Naive B cell (primary cell): ENCODE measurements at places on chromosomes 1 and 21.
A peak's percentile ranks its signal among the peaks of the same experiment; 100 is the strongest.

GRCh38 chr1:16141573-16142336 is 14.1 kb downstream of the EPHA2 start:
- no peak for DNase-seq

DNA sequence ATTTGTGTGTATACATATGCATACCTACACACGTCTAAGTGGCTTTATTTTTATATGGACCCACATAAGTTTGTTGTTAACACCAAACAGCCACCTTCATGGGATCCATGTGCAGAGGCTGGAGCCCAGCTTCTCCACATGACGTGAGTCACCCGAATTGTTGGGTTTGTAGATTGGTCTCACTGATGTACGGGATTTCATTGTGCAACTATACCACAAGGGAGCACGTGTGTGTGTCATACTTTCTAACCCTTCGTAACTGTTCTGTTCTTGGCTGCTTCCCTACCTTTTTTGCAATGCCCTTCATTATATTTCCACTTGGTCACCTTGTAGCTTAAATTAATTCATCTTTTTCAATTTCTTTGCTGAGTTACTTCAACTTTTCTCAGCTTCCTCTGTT is 21.0 kb downstream of the SPRTN start:
- DNase-seq, result no peak

- no peak for DNase-seq
These were observed 14.7 kb downstream of the HSF2BP start for GRCh38 chr21:43644609-43645008.

DNA sequence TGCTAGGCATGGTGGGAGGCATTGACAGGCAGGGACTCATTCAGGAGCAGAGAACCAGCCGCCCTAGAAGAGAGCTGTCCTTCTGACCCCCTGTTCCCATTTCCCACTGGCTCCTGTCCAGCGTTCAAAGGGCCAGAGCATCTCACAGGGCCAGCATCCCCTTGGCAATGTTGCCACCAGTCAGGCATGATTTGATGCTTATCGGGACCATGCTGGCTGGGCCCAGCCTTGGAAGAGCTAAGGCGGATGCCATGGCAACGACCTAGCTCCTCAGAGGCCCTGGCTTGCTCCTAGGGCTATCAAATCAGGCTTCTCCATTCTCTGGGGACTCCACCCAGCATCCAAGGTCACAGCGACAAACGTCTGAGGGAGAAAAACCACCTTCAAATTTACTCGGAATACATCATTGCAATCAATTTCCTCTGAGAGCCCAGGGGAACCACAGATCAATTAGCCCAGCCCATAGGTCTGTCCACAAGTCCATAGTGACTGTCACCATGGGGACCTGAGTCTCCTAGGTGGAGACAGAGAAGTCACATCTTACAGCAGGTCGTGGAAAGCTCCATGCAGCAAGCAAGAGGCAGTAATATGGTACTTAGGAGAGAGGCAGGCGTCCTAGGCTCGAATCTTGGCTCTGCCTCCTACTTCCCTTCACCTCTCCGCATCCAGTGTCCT is 14.1 kb upstream of the VWA5B1 start:
- DNase-seq, result no peak

DNA sequence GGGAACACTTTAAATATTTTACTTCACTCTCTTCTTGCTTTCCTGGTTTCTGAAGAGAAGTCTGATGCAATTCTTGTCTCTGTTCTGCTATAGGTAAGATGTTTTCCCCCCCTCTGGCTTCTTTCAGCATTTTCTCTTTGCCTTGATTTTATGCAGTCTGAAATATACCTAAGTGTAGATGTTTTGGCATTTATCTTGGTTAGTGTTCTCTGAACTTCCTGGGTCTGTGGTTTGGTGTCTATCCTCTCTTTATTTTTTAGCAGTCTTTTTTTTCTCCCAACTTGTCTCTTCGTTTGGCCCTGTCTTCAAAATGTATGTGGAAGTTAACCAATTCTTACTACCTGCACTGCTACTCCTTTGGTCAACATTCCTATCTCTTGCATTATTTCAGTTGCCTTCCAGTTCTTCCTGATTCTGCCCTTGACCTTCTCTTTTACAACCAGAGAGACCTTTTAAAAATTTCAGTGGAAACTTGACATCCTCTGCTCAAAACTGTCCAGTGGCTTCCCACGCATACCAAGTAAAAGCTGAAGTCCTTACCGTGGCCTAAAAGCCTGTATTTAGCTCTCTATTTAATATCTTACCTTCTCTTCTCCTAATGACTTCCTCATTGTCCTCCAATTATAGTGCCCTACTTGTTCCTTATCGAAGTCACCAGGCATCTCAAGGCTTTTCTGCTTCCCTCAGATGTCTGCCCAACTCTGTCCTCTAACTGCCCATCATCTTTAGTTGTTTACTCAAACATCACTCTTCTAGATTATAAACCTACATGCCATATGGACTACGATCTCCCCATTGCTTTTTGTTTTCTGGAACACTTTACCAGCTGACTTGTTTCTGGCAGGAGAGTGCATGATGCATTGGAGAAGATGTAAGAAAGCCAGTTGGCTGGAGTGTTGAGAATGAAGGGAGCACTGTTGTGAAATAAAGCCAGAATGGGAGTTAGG is 40.9 kb downstream of the RAP1A start:
- no peak for DNase-seq

DNA sequence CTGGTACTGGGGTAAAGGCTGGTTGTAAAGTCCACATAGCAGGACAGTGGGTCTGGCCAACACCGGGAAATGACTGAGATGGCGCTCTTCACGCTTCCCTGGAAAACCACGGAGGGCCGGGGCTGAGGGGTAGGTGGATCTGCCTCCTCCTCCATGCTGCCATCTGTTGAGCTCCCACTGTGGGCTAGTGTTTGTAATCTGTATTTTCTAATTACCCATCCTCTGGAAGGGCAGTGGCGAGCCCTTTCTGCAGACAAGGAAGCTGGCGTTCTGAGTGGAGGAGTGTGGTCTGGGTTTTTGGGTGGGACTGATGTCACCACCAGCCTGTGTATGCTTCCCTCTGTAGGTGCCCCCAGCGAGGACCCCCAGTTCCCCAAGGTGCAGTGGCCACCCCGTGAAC is 34.1 kb upstream of the LHX4 start:
- no peak for DNase-seq

DNA sequence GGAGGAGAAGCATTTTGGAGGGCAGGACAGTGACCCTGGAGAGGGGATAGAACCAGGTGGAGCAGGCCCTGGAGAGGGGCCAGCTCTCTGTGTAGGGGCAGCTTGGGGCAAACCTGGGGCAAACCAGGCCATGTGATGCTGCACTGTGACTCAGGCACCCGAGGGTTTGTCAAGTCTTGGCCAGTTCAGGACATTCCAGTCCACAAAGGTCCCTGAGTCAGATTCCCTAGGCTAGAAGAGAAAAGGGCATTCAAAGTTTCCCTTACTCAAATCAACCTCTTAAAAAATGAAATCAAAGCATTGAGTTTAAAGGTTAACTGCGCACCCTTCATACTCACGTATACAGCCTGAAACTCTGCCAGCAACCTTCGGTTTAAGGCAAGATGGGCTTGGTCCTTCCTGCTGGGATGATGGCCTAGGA is 25.2 kb upstream of the PLA2G2C start:
- no peak for DNase-seq

GRCh38 chr1:165408518-165408917 is 36.4 kb downstream of the RXRG start:
- DNase-seq, result no peak

DNA sequence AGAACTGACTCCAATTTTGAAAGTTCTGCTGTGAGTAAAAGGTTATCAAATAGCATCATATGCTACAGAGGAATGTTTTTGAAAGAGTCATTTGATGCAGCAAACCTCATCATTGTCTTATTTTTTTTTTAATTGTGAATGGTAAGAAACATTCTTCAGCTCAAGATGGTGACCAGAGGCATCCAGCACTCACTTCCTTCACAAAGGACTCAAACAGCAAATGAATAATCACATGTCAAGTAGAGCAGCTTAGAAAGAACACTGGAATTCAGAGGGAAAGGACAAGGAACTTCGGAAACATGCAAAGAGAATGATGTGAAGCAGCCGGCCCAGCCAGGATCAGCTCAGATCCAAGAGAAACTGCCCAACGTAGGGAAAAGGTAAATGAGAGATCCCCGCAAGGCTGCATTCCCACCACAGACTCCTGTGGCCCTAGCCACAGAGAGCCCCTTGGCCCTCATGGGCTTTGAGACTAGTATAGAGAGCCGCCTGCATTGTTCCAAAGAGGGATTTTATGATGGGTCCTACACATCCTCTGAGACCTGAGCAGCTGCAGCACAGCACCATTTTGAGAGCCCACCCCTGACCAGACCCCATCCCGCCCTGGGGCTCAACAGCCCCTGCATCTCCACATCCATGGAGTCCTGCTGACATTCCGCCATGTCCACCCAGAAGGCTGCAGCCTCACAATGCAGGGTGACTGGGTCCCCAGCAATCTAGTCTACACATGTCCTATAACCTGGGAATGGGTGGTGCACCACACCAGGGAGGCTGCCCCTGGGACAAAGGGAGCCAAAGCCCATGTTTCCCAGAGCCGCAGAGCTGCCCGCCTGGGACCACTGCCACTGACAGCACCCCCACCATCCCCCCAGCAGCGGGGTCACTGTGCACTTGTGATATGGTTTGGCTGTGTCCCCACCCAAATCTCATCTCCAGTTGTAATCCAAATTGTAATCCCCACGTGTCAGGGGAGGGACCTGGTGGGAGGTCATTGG is 21.2 kb upstream of the UTS2 start:
- no peak for DNase-seq

DNA sequence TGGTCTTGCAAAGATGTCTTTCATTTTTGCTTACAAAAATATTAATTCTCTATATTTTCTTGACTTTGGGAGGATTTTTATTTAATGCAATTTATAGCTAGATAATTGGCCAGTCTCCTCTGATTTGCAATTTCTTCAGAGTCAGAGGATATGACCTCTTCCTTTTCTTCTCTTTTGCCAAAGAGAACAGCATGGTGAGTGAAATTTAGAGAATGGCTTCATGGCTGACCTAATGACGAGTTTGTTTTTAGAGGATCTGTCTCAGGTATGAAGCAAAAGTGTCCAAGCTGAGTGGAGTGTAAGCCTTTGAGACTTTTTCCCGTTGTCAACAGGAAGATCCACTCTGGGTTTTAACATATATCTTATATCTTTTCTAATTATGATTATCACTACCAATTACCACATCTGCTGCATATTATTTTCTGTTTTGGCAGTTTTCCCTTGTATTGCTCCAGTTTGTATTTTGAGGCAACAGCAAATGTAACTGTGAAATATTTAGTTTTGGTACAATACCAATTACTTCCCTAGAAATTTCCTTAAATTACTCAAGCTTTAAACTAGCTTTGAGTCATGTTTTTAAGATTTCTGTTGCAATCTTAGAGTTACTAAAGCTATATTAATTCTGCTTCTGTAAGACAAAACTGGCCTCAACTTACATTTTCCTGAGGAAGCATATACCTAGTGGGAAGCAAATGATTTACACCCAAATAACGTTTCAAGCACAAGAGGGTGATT is 332.8 kb upstream of the ZRANB2 start:
- no peak for DNase-seq

GRCh38 chr1:77056525-77056924 is 162.7 kb downstream of the PIGK start:
- no peak for DNase-seq

- DNase-seq, result peak; percentile 20
These were observed 265.9 kb upstream of the C1orf105 start for GRCh38 chr1:172154551-172154950.

DNA sequence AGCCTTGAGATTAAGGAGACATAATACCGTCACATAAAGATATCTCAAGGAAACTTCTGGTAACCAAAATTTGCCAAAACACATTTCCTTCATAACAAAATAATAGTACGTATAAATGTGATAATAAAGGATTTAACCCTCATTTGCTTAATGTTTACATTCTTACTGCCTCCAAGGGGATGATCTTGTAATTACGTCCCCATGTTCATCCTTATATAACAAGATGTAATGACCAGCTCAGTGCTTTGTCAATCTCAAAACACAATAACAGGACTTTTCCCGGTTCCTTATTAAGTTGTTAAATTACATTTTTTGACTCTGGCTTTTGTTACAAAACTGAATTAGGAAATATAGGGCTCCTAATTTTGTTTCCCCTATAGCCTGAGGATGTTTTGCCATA is 41.3 kb upstream of the UHMK1 start:
- no peak for DNase-seq

- no peak for DNase-seq
These were observed 2.5 kb downstream of the DISC1 start for GRCh38 chr1:231629132-231629531.

DNA sequence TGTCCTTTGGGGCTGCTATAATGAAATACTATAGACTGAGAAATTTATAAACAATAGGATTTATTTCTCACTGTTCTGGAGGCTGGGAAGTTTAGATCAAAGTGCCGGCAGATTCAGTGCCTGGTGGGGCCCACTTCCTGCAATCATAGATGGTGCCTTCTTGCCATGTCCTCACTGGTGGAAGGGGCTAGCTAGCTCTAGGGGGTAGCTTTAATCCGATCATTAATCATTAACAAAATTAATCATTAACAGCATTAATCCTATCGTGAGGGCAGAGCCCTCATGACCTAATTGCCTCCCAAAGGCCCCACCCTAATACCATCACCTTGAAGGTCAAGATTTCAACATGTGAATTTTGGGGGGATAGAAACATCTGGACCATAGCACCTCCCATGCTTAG is 124.3 kb downstream of the TRABD2B start:
- no peak for DNase-seq

DNA sequence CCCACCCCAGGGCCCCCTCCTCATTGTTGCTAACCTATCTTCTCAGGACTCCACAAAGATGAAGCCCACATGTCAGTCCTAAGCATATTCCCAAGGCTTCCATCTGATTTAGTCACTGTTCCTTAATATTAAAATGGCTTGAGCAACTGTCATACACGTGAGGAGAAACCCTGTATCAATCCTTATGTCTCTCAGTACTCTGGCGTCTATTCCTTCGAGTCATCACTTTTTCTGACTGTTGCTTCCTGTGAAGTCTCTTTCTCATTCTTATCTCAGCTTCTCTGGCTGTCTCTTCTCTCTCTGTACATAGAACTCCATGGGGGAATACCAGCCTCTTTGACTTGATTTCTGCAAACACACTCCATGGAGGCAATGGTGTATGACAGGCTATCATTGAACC is 98.4 kb downstream of the C4BPA start:
- DNase-seq, result no peak

DNA sequence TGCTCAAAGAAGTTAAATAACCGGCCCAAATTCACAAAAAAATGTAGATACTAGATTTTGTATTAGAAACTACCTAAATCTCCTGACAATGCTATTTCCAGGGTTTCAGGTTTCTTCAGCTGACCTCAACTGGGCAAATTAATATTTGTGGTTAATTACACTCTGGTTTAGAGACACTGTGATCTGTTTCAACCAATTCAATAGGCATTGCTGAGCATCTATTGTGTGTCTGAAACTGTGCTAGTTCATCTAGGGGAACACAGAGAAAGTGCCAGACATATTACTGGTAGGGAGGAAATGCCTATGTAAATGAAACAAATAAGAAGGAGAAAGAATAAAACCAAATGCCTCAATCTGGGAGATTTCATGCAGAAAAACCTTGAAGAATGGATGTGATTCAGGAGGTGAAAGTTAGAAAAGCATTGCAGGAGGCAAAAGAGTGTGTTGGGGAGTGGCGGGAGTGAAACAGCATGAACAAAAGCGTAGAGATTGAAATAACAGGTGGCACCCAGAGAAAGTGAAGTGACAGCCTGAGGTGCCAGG is 51.3 kb upstream of the IVNS1ABP start:
- no peak for DNase-seq

- no peak for DNase-seq
These were observed 269.9 kb downstream of the HLX start for GRCh38 chr1:221149111-221149510.

GRCh38 chr1:236608930-236609726 is 4.8 kb upstream of the HEATR1 start:
- DNase-seq, result no peak
